ENCODE measurements at places on chromosomes 4 and X. TPM values are rescaled to one million over a fixed set of nuclear protein-coding genes. Genes with fewer than 3 reads are reported as not detected.

DNA sequence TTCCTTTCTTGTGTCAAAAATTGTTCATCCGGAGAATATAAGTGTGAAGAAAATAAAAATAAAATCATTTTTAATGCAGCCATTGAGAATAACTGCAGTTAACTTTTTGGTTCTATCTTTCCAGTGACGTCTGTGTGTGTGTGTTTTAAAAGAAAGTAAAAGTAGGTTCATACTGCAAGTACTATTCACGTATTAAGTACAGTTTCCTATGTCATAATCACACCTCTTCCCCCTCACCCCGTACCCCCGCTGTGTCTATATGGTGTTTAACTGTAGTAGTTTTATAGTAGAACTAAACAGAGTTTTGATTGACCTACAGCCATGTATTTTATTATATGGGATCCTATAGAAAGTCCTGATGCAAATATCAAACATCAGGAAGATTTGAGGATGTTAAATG lies 78.5 kb upstream of the CLCN4 start:
- H3K4me1 ChIP-seq, result peaks cover 8% of the 10 kb centered on the region
- no peak overlapping the region for H3K27ac ChIP-seq
- DNase-seq, result no peak
- H3K27me3 ChIP-seq, result no peaks in the 10 kb centered on the region
- peaks cover 8% of the 10 kb centered on the region for H3K36me3 ChIP-seq
- no peak overlapping the region for H3K4me3 ChIP-seq

GRCh38 chrX:107630031-107630689 lies 1.9 kb downstream of the PRPS1 start:
- peaks cover 9% of the 10 kb centered on the region for H3K36me3 ChIP-seq
- peak overlapping the region; percentile 89 for H3K4me3 ChIP-seq
- H3K27ac ChIP-seq, result no peak overlapping the region
- no peak for DNase-seq

The ZFX gene
- 34.0 TPM for total RNA-seq

The PDZD11 gene
- 28.0 TPM for total RNA-seq
